ENCODE measurements at places on chromosomes 1 and 21.

DNA sequence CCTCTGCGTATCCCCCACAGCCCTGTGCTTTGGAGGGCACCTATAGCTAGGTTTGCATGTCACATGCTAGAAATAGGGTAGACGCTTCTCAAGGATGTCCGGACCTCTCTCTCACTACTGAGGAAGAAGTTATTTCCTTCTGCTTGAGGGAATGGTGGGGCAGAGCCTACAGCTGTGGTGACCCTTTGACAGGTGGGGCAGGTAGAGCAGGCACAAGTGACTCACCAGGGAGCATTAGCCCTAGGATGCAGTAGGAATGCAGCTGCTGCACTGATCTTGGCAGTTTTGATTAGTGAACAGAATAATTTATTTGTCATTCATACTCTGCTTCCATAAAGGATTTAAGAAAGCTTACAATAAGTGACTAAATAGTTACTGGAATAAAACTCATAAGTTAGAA is 129.6 kb upstream of the HOOK1 start:
- no peak for DNase-seq

GRCh38 chr1:13888351-13888986 is 188.5 kb downstream of the PRDM2 start:
- DNase-seq: no peak

GRCh38 chr1:8701794-8702471 is 115.5 kb downstream of the RERE start:
- DNase-seq: no peak

GRCh38 chr21:46322351-46323226 is 1.1 kb downstream of the C21orf58 start:
- DNase-seq: no peak

DNA sequence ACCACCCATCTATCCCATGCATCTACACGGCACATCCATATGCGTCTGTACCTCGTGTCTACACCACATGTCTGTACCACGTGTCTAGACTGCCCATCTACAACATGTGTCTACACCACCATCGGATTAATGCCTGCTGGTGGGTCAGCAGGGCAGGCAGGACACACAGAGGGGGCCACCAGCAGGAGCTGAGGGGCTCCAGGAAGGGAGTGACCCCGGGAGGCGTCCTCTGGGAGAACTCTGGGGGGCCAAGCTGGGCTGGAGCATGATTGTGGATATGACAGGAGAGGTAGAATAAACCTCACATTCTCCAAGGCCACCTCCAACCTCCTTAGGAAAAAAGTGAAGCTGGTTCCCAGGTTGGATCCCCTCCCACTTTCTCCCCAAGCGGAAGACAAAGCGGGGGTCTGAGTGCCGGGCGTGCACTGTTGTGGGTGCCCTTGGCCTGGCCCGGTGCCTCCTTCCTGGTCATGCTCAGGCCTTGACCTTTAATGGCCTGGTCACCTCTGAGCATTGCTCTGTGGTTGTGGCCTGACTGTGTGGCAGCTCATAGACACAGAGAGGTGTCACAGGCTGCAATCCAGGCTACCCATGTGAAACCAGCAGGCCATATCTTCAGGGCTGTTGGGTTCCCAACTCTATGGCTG is 881 bp upstream of the ACTRT2 start:
- no peak for DNase-seq

DNA sequence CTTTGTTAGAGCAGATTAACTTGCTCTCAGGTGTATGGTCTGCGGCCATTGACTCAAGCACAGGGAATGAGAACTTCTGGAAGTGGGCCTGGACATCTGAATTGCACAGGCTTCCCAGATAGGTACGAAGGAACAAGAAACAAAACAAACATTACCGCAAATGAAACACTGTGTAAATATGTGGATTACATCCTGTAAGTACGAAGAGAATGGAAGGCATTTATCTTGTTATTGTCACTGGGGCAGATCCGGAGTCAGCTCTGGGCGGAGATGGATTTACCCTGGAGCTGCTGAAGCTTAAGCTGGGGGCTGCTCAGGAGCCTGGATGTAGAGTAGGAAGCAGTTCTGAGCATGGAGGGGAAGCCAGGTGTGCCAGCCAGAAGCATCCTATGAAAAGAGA is 6.8 kb downstream of the HES2 start:
- DNase-seq: no peak

DNA sequence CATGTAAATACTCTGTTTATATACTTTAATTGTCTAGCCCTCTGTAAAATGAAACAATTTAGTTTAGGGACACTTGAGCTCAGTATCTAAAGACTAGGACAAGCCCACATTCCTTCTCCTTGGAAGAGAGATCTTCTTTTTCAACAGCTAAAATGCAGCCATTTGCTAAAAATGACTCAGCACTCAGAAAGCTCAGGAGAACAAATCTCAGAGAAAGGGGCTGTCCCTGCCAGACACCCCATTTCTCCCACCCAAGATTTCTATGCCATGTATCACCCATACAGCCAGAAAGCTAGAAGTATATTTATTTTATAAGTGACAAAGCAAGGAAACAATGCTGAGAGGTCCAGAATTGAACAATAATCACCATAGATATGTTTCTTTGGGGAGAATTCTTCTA is 23.2 kb upstream of the PRDX6 start:
- DNase-seq: no peak

DNA sequence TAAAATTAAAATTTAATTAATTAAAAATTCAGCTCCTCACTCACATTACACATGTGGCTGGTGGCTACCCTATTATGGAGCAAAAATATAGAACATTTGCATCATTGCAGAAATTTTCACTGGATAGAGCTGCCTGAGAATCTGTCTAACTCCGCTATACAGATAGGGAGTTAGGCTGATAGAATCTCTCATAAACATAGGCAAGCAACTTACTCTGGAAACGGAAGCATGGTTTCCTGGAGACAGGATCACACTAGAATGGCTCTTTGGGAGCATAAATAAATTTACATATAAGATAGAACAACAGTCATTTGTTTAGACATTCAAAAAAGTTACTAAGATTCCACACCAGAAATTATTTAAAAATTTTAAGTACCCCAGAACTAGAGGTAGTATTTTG is 12.2 kb upstream of the LAMC2 start:
- DNase-seq: no peak

- no peak for DNase-seq
Measured at GRCh38 chr1:174326278-174326677, 121.5 kb upstream of the GPR52 start.

DNA sequence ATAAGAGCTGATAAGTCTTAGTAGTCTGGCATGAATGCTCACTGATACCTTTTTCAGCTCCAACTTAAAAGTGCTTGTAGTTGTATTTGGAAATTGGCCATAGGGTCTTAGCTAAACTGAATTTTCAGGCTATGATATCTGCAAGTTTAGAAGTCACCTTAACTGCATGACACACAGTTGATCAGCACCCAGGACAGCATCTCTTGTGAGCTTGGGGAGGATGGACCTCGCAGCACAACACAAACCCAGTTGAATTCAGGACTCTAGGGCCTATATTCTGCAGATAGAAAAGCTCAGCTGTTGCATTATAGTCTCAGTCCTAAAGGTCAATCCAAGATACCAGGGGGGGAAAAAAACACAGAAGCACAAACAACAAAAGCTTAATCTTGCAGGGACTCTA is 394.3 kb downstream of the KCNH1 start:
- no peak for DNase-seq

- no peak for DNase-seq
Measured at GRCh38 chr1:187763976-187764375, 935.2 kb downstream of the PLA2G4A start.

DNA sequence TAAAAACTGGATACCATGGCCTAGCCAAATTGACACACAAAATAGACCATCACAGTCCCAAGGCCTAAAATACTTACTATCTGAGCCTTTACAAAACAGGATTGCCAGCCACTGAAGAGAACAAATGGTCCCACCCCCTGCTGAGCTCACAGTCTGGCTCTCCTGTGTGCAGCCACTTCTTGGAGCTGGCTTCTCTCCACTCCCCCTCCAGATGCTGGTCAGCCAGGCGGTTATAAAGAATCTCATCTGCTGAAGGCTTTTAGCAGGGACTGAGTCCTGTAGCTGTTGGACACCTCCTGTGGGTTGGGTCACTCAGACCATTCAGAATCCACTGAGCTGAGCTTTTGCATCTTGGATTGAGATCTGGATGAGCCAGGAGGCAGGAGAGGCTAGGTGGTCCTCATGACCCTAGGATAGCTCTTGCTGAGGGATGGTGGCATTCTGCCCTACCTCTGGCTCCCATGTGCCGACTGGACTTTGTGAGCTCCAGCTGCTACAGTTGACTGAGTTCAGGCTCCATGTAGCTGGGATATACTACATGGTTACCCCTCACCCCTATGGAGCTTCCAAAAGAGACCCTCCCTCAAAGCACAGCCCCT is 16.1 kb downstream of the OXCT2 start:
- DNase-seq: no peak

GRCh38 chr1:218971156-218971555 is 202.5 kb upstream of the LYPLAL1 start:
- DNase-seq: no peak

GRCh38 chr1:175554586-175554985 is 188.8 kb downstream of the TNR start:
- no peak for DNase-seq

DNA sequence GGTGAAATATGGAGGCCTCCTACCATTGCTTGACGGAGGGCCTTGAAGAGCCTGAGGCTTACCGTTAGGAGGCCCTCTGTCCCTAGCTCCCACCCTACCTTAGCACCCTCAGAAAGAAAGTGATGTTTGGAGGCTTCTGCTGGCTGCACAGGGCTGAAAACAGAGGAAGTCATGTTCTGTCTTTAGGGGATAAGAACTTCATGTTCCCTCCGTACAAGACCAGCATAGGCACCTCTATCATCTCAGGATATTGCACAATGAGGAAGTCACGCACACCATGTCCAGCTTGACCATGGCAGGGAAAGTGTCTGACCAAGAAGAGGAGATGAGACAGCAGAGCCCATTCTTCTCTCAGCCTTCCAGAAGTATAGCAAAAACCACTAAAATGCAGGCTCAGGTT is 13.8 kb downstream of the ADORA3 start:
- no peak for DNase-seq

DNA sequence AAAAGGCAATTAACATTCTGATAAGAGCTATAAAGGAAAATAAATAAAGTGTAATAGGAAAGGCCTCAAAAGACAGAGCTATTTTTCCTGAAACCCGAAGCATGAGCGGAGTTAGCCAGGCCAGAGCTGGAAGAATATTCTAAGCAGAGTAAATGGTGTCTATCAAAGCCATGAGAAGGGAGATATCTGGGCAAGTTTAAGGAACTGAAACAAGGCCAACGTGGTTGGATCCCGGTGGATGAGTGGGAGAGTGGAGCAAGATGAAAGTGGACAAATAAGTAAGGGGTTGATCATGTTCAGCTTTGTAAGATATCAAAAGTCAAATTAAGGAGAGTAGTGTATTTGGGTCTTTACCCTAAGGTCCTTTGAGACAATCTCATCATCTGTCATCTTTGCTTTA is 234.0 kb downstream of the TM2D1 start:
- DNase-seq: no peak

DNA sequence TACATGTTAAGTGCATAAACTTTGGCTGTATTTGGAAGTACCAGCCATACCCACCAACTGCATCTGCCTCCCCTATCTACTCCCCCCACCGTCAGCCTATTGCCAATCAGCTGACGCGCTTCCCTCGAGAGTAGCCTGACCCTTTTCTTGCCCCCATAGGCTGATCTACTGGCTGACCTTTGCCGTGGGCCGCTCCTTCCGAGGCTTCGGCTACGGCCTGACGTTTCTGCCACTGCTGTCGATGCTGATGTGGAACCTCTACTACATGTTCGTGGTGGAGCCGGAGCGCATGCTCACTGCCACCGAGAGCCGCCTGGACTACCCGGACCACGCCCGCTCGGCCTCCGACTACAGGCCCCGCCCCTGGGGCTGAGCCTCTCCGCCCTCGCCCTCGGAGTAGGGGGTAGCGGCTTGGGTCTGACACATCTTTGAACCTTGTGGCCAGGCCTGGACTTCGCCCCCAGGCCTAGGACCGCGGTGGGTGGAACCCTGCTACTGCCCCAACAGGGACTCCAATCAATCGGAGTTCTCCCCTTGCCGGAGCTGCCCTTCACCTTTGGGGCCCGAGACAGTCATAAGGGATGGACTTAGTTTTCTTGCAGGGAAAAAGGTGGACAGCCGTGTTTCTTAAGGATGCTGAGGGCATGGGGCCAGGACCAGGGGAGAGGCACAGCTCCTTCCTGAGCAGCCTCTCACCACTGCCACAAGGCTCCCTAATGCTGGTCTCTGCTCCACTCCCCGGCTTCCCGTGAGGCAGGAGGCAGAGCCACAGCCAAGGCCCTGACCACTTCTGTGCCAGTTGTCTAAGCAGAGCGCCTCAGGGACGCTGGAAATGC is 4.0 kb downstream of the GLMP start:
- DNase-seq: no peak
